ENCODE measurements at places on chromosomes 7 and 10.

DNA sequence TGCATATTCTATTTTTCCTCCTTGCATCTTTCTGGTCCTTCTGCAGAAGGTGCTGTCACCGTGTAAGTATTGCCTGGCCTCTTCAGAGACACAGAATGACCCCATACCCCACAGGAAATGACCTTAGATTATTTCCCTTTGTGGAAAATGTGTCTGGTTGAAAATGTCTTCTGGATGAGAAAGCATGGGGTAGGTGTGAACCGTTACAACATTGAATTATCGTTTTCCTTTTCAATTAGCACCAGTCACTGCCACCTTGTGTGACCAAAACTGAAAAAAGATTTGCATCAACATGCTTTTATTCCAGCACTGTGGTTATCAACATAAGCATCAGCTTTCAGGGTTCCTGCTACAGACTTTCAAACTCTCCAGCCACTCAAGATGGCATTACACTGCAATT is 58.0 kb upstream of the CELF2 start:
- DNase-seq, result no peak

GRCh38 chr10:115969591-115969990 is 303.4 kb downstream of the GFRA1 start:
- no peak for DNase-seq

GRCh38 chr7:14551310-14551709 is 351.2 kb downstream of the DGKB start:
- no peak for DNase-seq

GRCh38 chr10:31314256-31315150 is 4.5 kb upstream of the ZEB1 start:
- DNase-seq, result no peak

- peak; percentile 36 for DNase-seq
These were observed 19.7 kb downstream of the AQP1 start for GRCh38 chr7:30931161-30931928.

DNA sequence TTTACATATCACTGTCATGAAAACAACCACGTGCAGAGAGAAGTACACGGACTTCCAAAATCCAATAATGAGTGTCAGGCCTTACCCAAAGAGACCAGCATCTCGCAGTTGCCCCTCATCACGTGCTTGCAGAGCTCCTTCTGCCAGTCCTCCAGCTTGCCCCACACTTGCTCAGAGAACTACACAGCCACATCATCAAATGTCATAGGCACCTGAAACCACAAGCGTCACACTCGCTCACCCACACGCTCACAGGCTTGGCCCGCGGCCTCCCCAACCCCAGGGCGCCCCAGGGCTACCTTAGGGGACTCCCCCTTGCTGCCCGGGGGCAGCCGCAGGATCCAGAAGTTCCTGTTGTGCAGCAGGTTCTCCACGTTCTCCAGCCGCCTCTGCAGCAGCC is 123.4 kb upstream of the ZNF746 start:
- DNase-seq, result no peak

DNA sequence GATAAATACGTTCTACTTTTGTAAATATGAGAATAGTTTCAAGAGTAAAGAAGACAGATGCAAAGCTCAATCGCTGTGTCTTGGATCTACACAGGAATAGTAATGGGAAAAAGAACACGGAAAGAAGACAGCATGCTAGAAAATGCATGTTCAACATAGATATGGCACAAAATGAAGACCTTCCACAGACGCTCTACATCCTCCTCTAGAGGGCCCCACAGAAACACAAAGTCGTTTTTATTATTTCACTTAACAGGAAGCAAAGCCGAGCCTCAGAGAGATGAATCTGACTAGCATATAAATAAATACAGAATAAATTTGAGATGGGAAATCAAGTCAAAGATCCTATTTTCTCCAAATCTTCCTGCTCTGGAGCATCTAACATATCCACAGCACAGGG is 292.6 kb downstream of the PARD3 start:
- DNase-seq, result no peak

DNA sequence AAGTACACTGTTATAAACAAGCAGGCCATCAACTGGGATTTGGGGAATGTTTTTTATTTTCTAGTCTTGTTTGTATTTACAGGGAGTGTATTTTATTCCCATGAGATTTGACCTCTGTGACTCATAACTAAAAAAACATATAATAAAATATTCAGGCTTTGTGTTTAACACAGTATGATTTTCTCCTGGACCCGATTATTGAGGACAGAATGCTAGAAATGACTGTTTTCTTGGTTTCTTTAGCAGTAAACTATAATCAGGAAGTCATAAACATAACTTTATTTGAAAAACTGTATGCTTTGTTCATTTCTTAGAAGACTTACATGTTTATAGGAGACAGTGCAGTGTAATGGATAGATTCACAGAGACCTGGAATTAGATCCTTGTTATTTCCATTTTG is 2.1 kb downstream of the NHLRC2 start:
- DNase-seq, result no peak

GRCh38 chr10:24556750-24557742 is 166.6 kb downstream of the ARHGAP21 start:
- no peak for DNase-seq

GRCh38 chr7:158450476-158451124 is 137.0 kb downstream of the PTPRN2 start:
- no peak for DNase-seq

- DNase-seq, result no peak
These were observed 104.0 kb downstream of the PLXDC2 start for GRCh38 chr10:19920075-19920726.

DNA sequence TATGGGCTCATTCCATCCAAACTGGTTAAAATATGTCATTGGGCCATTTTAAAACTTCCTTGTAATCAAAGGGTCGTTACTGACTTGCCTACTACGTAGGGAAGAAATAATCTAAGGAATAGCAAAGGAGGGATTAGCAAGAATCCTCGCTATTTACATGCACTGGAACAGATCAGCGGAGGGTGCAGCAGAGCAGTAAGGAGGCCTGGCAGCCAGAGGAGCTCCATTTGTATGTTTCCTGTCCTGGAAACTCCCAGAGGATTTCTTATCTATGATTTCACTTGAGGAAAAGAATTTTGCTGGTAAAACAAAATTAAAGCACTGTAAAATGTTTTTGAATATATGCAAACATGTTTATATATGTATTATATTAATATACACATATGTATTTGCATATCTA is 107.3 kb downstream of the TPK1 start:
- DNase-seq, result no peak

- no peak for DNase-seq
These were observed 37.8 kb downstream of the PFKP start for GRCh38 chr10:3105166-3105565.

DNA sequence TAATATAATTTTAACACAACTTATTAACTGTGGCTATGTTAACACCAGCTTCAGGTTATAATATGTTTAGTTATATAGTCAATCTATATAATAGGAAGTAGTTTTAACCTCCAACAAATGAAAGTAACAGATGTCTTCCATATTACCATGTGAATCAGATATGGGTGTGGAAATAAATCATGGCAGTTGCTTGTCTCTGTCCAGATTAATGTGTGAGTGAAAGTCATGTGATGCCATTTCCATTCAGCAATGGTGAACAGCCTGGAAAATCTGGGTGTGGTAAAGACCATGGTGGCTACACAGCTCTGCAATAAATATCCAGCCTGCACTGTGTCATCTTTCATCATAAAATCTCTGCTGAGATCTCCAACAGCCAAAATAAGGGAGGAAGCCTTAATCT is 27.8 kb downstream of the HEPACAM2 start:
- DNase-seq, result no peak

DNA sequence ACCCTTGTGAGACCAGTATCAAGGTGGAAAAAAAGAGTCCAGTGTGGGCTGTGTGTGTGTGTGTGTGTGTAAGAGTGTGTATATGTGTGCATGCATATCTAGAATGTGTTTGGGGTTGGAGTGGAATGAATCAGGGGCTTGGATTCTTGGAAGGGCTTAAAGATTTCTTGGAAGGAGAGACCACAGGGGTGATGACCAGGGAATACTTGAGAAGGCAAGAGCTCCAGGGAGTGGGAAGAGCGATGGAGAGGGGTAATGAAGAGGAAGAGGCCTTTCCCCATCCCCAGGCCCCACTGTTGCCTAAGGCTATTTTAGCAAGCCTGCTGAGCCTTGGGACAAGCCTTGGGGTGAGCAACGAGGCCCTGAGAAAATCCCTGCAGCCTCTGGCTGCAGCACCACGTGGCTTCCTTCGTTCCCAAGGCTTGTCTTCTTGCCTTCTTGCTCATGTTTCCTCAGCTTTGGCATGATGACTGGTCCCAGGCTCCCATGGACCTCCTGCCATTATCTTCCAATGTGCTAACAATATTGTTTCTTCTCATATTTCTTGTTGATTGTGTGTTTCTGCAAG is 663.4 kb downstream of the INHBA start:
- no peak for DNase-seq

DNA sequence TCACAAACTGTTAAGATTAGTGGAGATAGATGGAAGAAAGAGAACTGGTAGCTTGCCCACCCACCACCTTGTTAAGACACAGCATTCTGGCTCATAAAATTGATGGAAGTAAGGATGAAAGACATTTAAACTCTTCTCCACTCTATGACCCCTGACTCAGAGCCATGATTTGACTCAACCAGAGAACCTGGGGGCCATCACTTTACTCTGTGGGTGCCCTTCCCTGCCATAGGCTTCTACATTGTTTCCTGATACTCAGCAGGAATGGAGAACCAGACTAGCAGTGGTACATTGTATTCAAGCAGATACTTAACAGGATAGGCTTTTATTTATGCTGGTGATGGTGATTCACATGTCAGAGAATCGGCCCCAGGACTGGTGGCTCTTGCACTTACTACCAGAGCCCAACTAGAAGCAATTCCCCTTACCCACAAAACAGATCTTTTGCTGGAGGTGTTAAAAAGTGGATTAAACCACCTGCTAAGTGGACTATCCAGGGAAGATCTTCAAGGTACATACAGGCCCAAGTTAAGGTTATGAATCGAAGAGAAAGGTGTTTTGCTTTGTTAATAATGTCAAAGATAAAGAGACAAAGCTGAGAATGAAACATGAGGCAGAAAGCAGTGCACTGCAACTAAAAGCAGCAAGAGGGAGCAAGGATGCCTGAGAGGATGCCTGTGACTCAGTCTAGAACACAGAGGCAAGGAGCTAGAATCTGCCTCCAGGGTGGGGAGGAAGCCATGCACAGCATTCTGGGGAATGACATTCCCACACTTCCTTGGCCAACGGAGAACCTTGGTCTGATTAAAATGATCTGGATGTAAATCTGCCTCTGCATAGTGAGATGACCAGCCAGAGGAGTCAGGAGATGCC is 36.0 kb upstream of the GLI3 start:
- no peak for DNase-seq

DNA sequence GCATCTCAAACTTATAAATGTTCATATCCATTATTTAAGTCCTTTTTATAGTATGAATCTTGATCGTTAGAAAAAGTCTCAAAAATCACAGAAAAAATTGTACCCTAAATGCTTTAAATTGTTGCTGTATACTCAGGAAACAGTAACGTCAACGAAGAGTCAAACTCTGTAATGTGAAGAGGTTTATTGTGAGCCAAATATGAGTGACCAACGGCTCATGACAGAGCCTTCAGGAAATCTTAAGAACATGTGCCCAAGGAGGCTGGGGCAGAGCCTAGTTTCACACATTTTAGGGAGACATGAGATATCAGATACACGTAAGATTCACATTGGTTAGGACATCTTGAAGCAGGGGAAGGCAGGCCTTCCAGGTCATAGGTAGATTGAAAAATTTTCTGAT is 86.1 kb downstream of the PIP4K2A start:
- DNase-seq, result no peak

GRCh38 chr10:87053111-87053510 is 33.0 kb downstream of the FAM25A start:
- no peak for DNase-seq

GRCh38 chr7:30648744-30649540 is 33.3 kb downstream of the CRHR2 start:
- DNase-seq, result no peak

All from lower lobe of right lung (tissue), 2 donors.